Effector CD4-positive, alpha-beta T cell (primary cell): ENCODE measurements at places on chromosomes 16 and 17.

- DNase-seq: no peak
Observed at GRCh38 chr17:49976163-49976827, 7.3 kb downstream of the DLX4 start.

GRCh38 chr17:58513267-58513964 is 1.0 kb downstream of the MTMR4 start:
- no peak for DNase-seq

DNA sequence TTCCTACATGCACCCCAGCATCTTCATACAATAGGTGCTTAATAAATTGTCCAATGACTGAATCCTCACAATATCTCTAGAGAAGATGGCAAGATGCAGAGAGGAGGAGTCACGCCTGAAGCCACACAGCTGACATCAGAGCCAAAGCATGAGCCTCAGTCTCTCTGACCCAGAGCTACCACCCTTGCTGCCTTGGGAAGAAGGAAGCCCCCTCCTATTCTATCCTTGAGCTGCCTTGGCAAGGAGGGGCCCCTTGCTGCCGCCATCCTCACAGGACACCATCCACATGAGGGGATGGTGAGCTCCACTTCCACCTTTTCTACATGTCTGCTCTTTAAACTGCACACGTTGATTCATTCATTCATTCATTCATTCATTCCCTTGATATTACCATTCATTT is 37.0 kb upstream of the C16orf78 start:
- DNase-seq: no peak

DNA sequence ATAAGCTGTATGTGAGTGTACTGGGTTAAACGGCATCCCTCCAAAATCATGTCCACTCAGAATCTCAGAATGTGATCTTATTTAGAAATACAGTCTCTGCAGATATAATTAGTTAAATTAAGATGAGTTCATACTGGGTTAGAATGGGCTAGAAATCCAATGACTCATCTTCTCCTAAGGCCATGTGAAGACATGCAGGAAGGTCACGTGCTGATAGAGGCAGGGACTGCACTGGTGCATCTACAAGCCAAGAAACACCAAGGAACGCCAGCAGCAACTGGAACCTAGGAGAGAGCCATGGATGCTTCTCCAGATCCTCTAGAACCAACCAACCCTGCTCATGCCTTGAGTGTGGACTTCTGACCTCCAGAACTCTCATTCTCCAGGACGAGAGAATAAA is 241.0 kb downstream of the XYLT1 start:
- DNase-seq: no peak

GRCh38 chr17:16277163-16277562 is 60.2 kb downstream of the PIGL start:
- no peak for DNase-seq

- DNase-seq: peak; percentile 78
Observed at GRCh38 chr16:88686439-88687253, at the start of gene SNAI3. Gene SNAI3, minus strand, starts transcription at chr16:88686507. Its CDS starts 101 bp downstream, at chr16:88686406.

DNA sequence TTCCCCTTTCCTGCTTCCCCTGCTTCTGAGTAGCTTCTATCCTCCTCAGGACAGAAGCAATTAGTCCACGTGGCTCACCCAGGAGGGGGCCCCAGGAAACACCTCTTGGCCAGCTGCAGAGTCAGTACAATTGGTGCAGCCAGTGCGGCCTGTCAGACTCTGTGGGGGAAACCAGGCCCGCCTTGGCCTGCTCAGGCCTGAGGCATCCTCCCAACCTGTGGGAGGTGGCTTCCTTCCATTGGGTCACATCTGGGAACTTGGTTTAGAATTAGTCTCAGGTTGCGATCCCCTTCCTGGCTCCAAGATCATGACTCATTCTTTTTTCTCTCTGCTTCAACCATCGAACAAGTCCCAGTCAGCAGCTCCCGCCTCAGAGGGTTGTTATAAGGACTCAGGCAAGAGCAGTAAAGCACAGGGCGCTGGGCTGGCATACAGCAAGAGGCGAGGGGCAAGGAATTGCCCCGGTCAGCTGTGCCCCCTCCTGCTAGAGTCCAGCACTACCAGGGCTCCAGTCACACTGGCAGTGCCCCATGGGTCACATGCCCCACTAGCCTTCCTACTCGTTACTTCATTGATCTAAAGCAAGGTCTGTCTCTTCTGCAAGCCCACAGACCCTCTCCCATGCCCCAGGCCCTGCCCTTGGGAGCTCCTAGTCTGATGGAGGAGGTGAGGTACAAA is 8.1 kb upstream of the EPX start:
- no peak for DNase-seq

- DNase-seq: no peak
Observed at GRCh38 chr17:8087075-8087951, at the start of gene ALOX12B. Gene ALOX12B, minus strand, starts transcription at chr17:8087716. Its CDS starts 274 bp downstream, at chr17:8087442.

- DNase-seq: no peak
Observed at GRCh38 chr16:19062706-19063105, 4.7 kb upstream of the COQ7 start.
